SK-MEL-5 (cell line): ENCODE measurements at places on chromosomes 16 and 17. TPM values are rescaled to one million over a fixed set of nuclear protein-coding genes. Genes with fewer than 3 reads are reported as not detected.

The ENPP7 gene
- not detected in 2 replicates for total RNA-seq

The CDK10 gene
- total RNA-seq: 16.6 and 18.1 TPM in 2 replicates

The IL17C gene
- not detected in 2 replicates for total RNA-seq

The RCVRN gene
- not detected in 2 replicates for total RNA-seq

The SPIRE2 gene
- 19.6 and 20.2 TPM in 2 replicates for total RNA-seq
